ENCODE measurements at places on chromosomes 3 and 15. TPM values are rescaled to one million over a fixed set of nuclear protein-coding genes. Genes with fewer than 3 reads are reported as not detected.

DNA sequence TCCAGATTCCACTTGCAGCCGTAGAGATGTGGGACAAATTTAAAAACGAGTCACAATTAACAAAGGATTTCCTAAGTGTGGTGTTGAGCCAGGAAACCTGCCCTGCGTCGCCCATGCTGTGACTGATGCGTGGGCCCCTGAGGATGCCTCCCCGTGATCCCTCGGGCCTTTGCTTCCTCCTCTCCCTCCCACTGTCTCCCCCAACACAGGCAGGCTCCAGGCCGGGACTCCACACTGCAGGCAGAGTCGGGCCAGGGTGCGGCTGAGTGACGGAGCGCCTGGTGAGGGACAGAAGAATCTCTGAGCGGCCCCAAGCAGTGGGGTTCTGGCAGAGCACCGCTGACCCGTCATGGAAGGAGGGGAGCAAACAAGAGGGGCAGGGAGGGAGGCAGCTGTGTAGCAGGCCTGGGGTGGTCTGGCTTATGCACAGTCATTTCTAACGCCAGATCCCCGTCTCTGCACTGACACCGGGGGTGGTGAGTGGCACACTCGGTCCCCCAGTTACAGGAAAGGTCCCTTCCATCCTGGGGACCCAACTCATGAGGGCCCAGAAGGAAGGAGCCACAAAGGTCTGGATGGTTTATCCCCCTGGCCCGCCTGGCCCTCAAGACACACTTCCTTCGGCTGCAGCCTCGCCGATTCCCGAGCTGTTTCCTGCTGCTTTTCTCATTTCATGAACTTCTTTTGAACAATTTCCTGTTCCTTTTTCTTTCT lies 91.0 kb downstream of the XXYLT1 start:
- DNase-seq: no peak

GRCh38 chr3:42102571-42102970 lies 11.4 kb downstream of the TRAK1 start:
- no peak for DNase-seq

Gene MEGF11
- not detected for total RNA-seq

Gene TATDN2
- 11.4 TPM for total RNA-seq

GRCh38 chr3:53830944-53831343 lies 15.3 kb downstream of the CHDH start:
- no peak for DNase-seq

Gene SLC9C1
- not detected for total RNA-seq

DNA sequence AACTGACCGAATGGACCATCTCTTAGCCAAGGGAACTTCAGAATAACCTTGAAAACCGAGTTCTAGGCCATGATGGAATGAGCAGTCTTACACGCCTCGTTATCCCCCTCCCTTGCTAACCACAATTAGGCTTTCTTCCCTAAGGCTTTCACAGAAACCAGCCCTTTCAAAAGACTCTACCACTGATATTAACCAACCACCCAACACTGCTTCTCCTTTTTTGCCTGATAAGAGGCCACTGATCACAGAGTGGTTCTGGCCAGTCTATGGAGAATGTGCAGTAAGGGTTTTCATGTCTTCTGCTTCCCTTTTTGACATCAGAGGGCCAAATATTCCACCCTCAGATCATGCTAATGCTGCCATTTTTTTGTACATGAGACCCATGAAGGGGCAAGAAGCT lies 59.3 kb downstream of the MCF2L2 start:
- DNase-seq: no peak

DNA sequence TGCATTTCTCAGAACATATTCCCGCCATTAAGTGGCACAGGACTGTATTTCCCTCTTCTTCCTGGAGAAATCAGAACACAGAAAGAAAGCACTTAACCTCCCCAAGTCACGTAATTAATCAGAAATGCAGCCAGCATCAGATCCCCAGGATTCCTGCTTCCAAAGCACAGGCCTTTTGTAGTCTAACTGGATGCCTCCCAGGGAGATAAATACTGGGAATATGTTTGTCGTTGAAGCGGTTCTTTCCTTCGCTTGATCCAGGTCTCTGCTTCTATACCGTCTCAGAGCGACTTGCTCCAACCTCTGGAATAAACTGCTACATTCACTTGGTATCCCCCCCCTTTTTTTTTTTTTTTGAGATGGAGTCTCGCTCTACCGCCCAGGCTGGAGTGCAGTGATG lies 198.6 kb downstream of the KBTBD8 start:
- no peak for DNase-seq

DNA sequence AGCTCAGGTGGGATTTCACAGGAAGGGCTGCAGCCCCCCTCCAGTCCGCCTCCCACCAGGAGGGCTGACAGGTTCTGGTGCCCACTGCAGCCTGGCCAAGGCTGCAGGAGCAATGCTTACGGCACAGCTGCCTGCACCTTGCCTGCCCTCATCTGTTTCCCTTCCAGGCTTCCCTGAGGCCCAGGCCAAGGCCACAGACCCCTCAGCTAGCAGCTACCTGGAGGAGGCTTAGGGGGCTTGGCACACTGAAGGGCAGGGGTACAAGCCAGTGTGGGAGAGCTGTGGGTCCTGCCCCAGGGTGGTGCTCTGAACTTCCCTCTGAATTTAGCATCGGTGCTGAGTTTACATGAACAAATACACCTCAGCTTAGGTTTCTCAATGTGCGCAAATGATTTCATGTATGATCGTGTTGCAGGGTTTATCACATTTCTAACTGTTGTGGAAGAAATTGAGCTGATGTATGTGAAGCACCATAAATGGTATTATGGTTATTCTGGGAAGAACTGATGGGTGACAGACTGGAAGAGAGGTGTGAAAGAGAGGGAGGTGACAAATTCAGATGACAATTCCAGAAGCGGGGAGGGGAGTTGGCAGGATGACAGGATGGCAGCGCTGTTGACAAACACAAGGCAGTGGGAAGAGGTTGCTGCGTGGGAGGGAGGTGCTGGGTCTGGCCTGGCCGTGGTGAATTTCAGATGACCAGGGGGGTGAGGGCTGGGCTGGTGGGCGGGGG lies 6.1 kb downstream of the RHCG start:
- DNase-seq: no peak

DNA sequence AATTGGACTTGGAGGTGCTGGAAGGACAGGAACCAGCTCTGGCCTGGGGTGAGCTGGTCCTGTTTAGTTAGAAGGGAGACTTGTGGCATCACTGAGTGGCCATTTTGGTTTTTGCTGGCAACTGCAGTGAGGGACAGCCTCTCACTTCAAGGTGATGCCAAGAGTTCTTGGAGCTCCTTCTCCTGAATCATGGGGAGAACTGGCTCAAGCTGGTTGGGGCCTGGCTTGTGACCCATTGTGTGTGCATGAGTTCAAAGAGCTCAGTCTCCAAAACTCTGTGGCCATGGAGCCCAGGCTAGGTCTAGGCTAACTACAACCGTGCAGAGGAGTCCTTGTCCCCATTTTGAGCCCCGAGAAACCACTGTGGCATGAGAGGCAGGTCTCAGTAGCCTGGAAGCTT lies 60.1 kb upstream of the ZNF148 start:
- no peak for DNase-seq

DNA sequence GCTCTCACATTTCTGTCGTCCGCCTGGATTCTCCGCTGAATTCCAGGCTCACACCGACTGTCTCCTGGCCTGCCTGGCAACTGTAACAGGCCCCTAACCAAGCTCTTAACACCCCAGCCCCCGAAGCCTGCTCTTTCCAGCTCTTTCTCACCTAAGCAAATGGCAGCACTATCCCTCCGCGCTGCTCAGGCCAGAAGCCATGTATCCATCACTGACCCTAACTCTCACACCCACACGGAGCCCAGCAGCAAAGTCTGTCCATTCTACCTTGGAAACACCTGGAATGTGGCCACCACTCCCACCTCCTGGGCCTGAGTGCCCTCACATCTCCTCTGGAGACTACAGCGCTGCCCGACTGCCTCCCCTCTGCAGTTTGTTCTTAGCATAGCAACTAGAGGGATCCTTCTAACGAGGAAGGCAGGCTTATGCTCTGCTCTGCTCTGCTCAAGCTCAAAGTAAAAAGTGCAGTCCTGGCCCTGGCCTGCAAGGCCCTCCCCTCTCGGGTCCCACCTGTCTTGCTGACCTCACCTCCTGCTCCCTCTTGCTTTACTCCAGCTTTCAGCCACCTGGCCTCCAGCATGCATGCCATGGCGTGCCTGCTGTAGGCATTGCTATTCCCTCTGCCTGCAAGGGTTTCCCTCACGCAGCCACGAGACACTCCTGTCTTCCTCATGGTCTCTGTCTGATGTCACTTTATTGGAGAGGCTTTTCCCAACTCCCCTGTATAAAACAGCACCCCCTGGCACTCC lies 27.2 kb downstream of the FEM1B start:
- no peak for DNase-seq

Gene AMOTL2
- total RNA-seq: 82.3 TPM

- DNase-seq: no peak
Observed at GRCh38 chr3:96959474-96959873, 145.1 kb downstream of the EPHA6 start.

Gene RYR3
- total RNA-seq: not detected

Gene LOXL1
- total RNA-seq: 503 TPM

DNA sequence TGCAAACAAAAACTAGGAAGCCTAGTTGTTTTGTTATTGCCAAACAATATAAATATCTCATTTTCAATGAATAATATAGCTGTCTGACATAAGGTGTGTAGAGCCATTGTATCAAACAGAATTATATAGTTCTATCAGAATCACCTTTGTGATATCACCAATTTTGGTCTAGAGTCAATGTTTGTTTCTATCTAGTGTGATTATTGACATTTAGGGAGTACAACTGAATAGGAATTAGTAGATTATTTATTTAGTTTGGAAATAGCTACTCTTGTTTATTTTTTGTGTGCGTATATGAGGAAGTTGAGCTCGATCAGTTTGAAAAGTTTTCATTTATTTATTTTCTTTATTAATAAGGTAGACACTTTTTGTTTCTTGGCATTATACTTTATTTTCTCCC lies 389.7 kb downstream of the NAALADL2 start:
- DNase-seq: no peak

GRCh38 chr15:43446344-43446743 lies 46.6 kb downstream of the TP53BP1 start:
- no peak for DNase-seq

DNA sequence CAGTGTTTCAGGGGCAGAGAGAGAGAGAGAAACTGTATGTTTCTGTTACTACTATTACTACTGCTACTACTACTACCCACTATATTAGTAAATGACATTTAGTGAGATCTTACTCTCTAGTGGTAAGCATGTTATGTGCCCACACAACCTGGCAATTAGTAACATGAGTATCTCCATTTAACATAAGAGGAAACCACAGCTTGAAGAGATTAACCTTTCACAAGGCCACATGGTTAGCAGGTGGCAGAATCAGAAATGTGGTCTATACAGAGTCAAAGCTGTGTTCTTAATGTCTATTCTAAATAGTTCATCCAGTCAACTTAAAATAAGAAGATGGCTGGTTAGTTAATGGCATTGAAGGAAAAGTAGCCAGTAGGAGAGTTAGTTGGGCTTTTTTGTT lies 961.6 kb downstream of the MCTP2 start:
- DNase-seq: peak; percentile 26

DNA sequence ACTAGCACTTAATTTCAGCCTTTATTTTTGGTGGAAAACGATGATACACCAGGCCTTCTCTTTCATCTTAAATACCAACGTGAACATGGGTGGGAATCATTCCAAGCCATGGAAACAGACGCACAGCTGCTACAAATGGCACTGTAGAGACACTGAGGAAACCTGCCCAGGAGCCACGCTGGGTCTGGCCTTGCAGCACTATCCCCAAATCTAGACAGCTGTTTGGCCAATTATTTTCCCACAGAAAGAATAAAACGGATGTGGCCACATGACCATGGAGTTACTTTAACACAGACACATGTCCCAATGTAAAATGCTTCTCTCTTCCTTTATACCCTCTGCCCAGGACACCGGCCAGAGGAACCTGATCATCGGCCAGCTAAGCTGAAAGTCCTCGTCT lies 83.6 kb upstream of the OCA2 start:
- no peak for DNase-seq

DNA sequence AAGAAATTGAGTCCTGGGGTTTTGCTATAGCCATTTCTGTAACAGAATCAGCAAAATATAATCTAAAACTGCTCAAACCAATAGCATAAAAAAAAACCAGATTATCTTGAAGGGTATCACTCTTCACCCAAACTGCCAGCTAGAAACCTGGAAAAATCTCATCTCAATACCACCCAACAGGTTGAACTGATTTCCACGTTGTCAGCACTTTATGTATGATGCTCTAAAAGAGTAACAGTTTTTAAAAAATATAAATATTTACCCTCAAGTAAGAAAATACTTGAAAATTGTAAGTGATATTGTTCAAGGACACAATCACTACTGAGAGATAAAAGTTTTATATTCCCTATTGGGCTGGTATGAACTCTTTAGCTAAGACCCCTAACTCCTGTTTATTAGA lies 451.3 kb downstream of the EPHA3 start:
- no peak for DNase-seq

GRCh38 chr3:53921296-53921695 lies 29.6 kb upstream of the SELENOK start:
- peak; percentile 10 for DNase-seq
